WTC11 (cell line): ENCODE measurements at places on chromosomes 11 and 22. TPM values are rescaled to one million over a fixed set of nuclear protein-coding genes. Genes with fewer than 3 reads are reported as not detected.

The TRIM21 gene
- total RNA-seq = 14.8 to 20.5 TPM (median 17.1 TPM) in 3 replicates

The NDUFA6 gene
- total RNA-seq = 84.6 to 90.8 TPM (median 85.9 TPM) in 3 replicates

The MS4A6E gene
- not detected in 3 replicates for total RNA-seq

The PATL1 gene
- 27.6 to 30.5 TPM (median 29.9 TPM) in 3 replicates for total RNA-seq

The C11orf91 gene
- 0.22 TPM in 1 of 3 replicates, not detected in the others for total RNA-seq

The TEAD1 gene
- total RNA-seq = 58.9 to 79.9 TPM (median 62.0 TPM) in 3 replicates

The KCNJ1 gene
- 0.07 to 0.24 TPM (median 0.16 TPM) in 3 replicates for total RNA-seq

The APOA4 gene
- not detected in 3 replicates for total RNA-seq

The ARL2 gene
- total RNA-seq = 171 to 248 TPM (median 235 TPM) in 3 replicates

The DDI1 gene
- not detected in 3 replicates for total RNA-seq

The PPARA gene
- total RNA-seq = 8.5 to 10.1 TPM (median 9.3 TPM) in 3 replicates

The CCDC73 gene
- total RNA-seq = not detected in 3 replicates

The OR6T1 gene
- not detected in 3 replicates for total RNA-seq

The MMP1 gene
- total RNA-seq = 0.11 TPM in 1 of 3 replicates, not detected in the others

The C11orf42 gene
- not detected in 3 replicates for total RNA-seq

The NXPE1 gene
- total RNA-seq = 0.16 TPM in 1 of 3 replicates, not detected in the others

The C11orf24 gene
- 41.8 to 53.7 TPM (median 43.8 TPM) in 3 replicates for total RNA-seq

The XNDC1N gene
- 10.6 to 14.6 TPM (median 11.8 TPM) in 3 replicates for total RNA-seq

The TRPC6 gene
- total RNA-seq = 0.23 to 1.3 TPM (median 0.46 TPM) in 3 replicates

The SSH3 gene
- total RNA-seq = 34.8 to 43.4 TPM (median 42.3 TPM) in 3 replicates

The OR51I1 gene
- total RNA-seq = not detected in 3 replicates

The ANGPTL5 gene
- total RNA-seq = not detected in 3 replicates

The DNHD1 gene
- 10.5 to 11.5 TPM (median 10.9 TPM) in 3 replicates for total RNA-seq

The FREY1 gene
- total RNA-seq = 1.6 to 2.1 TPM (median 1.8 TPM) in 3 replicates

The VSIG10L2 gene
- not detected in 3 replicates for total RNA-seq

The THY1 gene
- 325 to 376 TPM (median 365 TPM) in 3 replicates for total RNA-seq

The DCDC1 gene
- 0.22 to 0.25 TPM (median 0.25 TPM) in 3 replicates for total RNA-seq

The BTG4 gene
- total RNA-seq = 0.18 TPM in 1 of 3 replicates, not detected in the others

The PRR33 gene
- not detected in 3 replicates for total RNA-seq

The CD3E gene
- total RNA-seq = 0.85 to 1.0 TPM (median 0.87 TPM) in 3 replicates

The GRK3 gene
- 25.7 to 27.1 TPM (median 25.8 TPM) in 3 replicates for total RNA-seq

The PARVA gene
- total RNA-seq = 8.4 to 10.4 TPM (median 9.0 TPM) in 3 replicates

The UPB1 gene
- 0.09 to 0.18 TPM (median 0.09 TPM) in 3 replicates for total RNA-seq

The RASGRP2 gene
- 31.9 to 41.5 TPM (median 40.3 TPM) in 3 replicates for total RNA-seq

The NLRP6 gene
- total RNA-seq = 0.09 to 0.14 TPM in 2 of 3 replicates, not detected in the other

The CFAP68 gene
- 18.7 to 22.6 TPM (median 20.4 TPM) in 3 replicates for total RNA-seq
